Mucosa of descending colon (tissue), 3 donors: ENCODE measurements at places on chromosomes 12 and 14. TPM values are rescaled to one million over a fixed set of nuclear protein-coding genes. Genes with fewer than 3 reads are reported as not detected.

DNA sequence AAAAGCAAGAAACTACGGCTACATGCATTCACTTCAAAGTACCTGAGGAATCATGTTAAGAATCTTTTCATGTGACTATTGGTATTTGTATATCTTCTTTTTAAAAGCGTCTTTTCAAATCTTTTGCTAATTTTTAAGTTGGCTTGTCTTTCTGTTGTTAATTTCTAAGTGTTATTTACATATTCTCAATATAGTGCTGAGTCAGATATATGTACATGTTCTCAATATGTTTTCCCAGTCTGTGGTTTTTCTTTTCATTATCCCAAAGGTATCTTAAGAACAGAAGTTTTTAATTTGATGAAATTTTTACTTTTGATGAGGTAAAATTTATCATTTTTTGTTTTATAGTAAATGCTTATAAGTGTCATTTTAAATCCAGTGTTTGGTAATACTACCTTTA is 24.0 kb downstream of the DCP1B start:
- no peak for DNase-seq

DNA sequence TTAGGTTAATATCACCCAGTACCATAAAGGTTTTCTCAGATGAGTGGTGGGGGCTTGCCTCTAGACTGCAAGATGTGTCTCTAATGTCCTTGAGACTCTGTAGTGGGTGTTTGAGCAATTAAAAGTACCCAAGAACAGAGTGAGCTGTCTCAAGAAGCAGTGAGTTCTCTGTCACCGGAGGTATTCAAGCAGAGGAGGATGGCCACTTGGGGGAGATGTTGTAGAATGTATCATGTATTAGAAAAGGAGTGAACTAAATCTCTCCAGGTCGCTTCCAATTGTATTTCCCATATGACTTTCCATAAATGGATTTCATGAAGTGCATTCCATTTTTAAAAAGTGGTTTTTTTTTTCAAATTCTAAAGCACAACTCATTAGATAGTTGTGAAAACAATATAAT is 35.0 kb downstream of the SLC17A8 start:
- DNase-seq = peak; percentile 86

- DNase-seq = no peak
Observed at GRCh38 chr14:34502001-34502400, 37.5 kb downstream of the EAPP start.

GRCh38 chr14:21070610-21071224 is 613 bp downstream of the ARHGEF40 start:
- DNase-seq = peak; percentile 84

DNA sequence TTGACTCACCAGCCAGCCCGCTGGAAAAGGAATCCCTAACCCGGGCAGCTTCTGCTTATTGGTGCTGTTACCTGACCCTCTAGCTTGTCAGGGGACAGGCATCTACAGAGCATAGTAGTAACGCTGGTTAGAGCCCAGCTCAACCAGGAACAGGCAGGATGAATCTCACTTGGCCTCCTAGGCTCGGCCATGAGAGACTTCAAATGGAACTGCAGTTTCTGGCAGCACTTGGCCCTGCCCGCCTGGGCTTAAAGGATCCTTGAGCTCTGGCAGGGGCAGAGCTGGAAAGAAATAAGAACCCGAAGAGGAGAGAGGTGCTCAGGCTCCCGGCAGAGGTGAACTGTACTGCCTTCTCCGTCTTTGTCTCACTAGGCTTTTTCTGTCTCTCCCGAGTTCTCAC is 2.3 kb upstream of the LHX5 start:
- no peak for DNase-seq

GRCh38 chr12:30829876-30830275 is 75.1 kb upstream of the CAPRIN2 start:
- DNase-seq = no peak

LRTM2 gene
- total RNA-seq = not detected

GRCh38 chr12:6771509-6772330 is 600 bp upstream of the LAG3 start:
- no peak for DNase-seq

RALGAPA1 gene
- total RNA-seq = 90.6 TPM

GRCh38 chr14:90319634-90320541 is 11.9 kb downstream of the NRDE2 start:
- no peak for DNase-seq

AKAP5 gene
- 7.4 TPM for total RNA-seq

DNA sequence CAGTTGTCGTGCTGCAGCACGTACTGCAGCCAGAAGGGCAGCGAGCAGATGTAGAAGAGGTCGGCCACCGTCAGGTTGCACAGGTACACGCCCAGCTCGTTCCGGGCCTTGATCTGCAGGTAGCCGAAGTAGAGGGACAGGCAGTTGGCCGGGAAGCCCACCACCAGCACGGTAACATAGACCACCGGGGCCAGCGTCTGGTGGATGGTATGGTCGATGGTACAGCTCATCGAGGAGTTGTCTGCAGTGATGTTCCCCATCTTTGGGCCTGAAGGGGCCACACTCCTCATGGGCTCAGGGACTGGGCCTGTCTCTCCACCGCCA is 9.8 kb downstream of the GPR68 start:
- DNase-seq = no peak

GRCh38 chr12:101040936-101041335 is 169.1 kb downstream of the SLC5A8 start:
- DNase-seq = no peak

DNA sequence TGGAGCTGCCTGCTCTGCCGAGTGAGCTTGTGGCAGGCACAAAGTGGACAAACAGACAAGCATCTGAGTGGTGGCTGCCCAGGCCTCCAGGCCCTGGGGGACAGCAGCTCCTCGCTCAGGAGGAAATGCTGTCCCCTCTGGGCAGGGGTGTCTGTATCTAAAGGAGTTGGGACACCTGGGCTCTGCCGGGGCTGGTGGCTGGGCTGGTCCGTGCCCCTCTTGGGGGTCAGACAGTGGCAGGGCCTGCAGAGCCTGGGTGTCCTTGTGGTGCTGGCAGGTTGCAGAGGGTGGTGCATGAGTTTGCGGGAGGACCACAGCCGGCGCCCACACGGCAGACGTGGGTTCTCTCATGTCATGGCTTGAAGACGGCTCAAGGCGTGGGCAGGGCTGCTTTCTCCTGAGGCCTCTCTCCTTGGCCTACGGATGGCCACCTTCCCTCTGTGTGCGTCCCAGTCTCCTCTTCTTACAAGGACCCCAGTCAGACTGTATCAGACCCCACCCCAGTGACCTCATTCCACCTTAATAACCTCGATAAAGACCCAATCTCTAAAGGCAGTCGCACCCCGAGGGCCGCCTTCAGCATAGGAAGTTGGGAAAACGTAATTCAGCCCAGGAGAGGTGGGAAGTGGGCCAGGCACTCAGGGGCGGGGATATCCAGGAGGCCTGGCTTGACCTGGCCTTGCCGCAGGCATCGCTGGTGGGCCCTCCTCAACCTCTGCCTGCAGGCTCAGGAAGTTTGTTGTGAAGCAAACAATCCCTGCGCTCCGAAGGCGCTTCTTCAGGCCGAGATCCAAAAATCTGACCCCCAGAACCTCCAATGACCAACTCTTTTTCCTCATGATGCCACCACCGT is 110.0 kb downstream of the KIF26A start:
- DNase-seq = peak; percentile 39

DGLUCY gene
- total RNA-seq = 114 TPM

GRCh38 chr14:75980856-75981255 is 939 bp downstream of the TGFB3 start:
- no peak for DNase-seq

ENDOU gene
- total RNA-seq = 0.31 TPM

ZNF891 gene
- total RNA-seq = 1.4 TPM

GRCh38 chr14:70448633-70449340 is 3.2 kb upstream of the ADAM21 start:
- DNase-seq = no peak

GRCh38 chr12:92928421-92928961 is 604 bp downstream of the EEA1 start:
- DNase-seq = no peak

DNA sequence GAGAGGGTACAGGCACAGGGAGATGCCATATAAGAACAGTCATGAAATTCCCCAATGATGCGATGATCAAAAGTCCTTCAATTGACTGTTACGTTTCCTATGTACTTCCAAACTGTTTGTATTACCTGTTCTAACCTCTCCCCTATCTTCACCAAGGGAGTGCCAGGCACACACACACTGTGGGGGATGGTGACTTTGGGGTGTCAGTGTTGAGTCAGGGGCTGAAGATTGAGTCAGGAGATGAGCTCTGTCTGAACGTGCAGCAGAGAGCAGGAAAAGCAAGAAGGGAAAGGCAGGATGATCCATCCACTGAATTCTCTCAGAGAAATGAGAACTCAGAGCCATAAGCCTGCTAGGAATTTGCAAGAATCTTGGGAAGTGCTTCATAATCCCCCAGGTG is 153.4 kb downstream of the EFCAB11 start:
- no peak for DNase-seq

GRCh38 chr12:72072592-72073212 is 134.1 kb downstream of the TPH2 start:
- no peak for DNase-seq

GRCh38 chr14:61130512-61131260 is 149.6 kb downstream of the SLC38A6 start:
- DNase-seq = no peak

DNA sequence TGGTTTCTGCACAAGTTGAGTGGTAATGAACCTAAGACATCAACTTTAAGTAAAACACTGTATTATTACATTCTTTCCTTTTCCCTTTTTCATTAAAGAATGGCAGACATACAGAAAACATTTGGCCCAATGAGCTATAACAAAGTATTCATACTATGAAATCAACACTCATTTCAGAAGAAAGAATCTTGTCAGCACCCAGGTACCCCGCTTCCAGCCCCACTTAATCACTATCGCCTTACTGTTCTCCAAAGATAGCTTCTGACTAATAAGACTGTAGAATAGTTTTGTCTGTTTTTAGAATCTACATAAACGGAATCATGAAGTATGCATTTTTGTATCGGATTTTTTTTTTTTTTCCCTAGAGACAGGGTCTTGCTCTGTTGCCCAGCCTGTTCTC is 9.5 kb downstream of the CNTN1 start:
- DNase-seq = no peak

DNA sequence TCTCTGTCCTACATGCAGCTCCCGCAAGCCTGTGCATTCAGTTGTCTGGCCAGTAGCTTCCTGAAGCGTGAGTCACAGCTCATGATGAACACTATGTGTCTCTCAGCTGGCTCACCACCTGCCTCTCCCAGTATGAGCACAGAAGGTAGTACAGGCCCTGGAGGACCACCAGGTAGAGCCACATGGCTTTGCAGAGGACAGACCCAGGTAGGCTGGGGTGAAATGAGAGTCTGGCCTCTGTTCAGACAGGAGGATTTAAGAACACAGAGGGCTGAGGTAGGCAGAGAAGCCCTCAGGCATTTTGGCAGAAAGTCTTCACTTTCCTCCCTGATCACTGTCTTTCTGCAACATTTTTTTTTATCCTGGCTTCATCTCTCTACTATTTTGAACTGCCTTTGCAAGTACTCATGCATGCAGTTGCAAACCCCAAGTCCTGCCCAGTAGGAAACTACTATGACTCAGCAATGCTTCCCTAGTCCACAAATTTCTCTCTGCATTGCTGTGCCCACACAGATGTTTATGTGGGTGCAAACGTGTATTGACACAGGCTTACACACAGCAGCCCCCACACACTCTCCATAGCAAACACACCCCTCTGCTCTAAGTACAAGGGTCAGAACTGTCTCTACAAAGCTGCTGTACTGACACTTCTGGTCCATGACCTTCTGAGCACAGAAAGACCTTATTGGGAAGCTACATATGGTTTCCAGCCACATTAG is 7.2 kb upstream of the SDR9C7 start:
- DNase-seq = no peak

GRCh38 chr14:45177076-45177475 is 41.3 kb downstream of the FANCM start:
- DNase-seq = no peak

GRCh38 chr12:31875609-31875964 is 83.6 kb upstream of the RESF1 start:
- no peak for DNase-seq

DNA sequence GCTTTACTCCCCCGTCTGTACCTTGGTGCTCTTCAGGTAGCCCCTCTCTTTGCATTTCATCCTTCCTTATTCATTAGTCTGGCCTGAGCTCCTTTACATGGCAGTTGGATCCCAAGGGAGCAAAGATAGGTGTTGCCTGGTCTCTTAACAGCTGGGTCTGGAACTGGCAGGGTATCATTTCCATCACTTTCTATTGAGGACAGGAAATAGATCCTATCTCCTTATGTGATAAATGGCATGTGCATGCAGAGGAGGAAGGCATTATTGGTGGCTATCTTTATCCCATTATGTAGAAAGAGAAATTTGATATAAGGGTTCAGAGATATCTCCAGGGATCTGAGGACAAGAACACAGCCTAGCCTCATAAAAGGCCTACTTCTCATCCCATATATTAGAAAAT is 54.6 kb upstream of the OAS1 start:
- no peak for DNase-seq

DNA sequence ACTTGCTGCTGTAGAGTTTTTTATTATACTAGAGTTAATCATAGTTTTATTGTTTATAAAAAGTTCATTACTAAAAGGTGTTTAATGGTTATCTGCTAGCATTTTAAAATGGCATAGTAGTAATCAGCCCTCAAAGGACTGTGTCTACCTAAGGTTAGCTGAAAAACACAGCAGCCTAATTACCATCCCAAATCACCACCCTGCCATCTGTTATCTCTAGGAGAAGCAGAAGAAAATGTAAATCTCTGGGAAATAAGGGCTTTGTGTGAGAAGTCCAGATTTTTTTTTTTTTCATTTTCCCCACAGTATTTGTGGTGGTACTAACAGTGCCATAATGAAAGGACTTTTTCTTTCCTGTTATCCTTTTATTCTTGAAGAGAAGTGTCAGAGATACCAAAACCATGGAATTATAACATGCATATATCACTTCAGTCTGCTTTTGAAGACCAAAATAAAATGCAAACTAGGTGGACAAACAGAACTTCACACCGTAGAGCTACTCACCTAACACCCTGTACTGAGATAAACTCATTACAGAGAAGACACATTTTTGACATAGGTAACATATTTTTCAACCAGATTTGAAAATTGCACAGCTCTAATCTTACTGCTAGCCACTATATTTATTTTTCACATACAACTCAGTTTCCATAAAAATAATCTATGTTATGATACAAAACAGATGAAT is 876.2 kb downstream of the C12orf50 start:
- DNase-seq = no peak

- no peak for DNase-seq
Observed at GRCh38 chr12:27555925-27556778, 32.1 kb downstream of the PPFIBP1 start.

DNA sequence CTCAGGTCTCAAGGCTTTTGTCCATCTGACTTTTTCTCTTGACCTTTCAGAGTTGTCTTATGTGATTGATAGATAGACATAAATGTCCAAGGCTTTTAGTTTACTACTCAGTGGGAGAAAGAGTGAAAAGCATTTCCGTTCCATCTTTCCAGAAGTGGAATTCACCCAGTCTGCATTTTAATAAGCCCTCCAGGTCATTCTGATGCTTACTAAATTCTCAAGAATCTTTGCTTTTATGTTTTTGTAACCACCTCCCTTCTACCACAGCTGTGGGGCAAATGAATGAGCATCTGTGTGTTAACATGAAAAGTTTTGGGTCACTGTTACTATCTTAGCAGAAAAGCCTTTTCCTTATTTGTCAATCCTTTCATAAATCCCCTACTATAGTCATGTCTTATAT is 251.4 kb downstream of the LRIG3 start:
- DNase-seq = no peak
